ENCODE measurements at places on chromosomes 5 and 9. TPM values are rescaled to one million over a fixed set of nuclear protein-coding genes. Genes with fewer than 3 reads are reported as not detected.

The STK32A gene
- total RNA-seq = not detected

The EMB gene
- 0.07 TPM for total RNA-seq

The NMUR2 gene
- total RNA-seq = not detected

The GTF3C5 gene
- 57.2 TPM for total RNA-seq

The CATSPER3 gene
- total RNA-seq = not detected

The TRIM36 gene
- 0.43 TPM for total RNA-seq

The OSMR gene
- total RNA-seq = 59.1 TPM

The DOLPP1 gene
- 12.6 TPM for total RNA-seq

The ENTPD8 gene
- not detected for total RNA-seq

The PCDHGA10 gene
- total RNA-seq = 4.7 TPM

The MARCOL gene
- not detected for total RNA-seq

The PPP1R26 gene
- total RNA-seq = 16.5 TPM

The PCDHGA6 gene
- total RNA-seq = 2.1 TPM

The CNTLN gene
- total RNA-seq = 20.7 TPM

The TEX10 gene
- 37.4 TPM for total RNA-seq

The ARHGAP26 gene
- total RNA-seq = 24.2 TPM

The PTGS1 gene
- total RNA-seq = 39.4 TPM

The ANKRD18B gene
- 4.7 TPM for total RNA-seq

The ADGRD2 gene
- not detected for total RNA-seq

The AK6 gene
- total RNA-seq = 40.8 TPM

The DUSP1 gene
- total RNA-seq = 73.1 TPM
